HFFc6 (cell line): ENCODE measurements at places on chromosomes 2 and 18.
A peak's percentile ranks its signal among the peaks of the same experiment; 100 is the strongest.

DNA sequence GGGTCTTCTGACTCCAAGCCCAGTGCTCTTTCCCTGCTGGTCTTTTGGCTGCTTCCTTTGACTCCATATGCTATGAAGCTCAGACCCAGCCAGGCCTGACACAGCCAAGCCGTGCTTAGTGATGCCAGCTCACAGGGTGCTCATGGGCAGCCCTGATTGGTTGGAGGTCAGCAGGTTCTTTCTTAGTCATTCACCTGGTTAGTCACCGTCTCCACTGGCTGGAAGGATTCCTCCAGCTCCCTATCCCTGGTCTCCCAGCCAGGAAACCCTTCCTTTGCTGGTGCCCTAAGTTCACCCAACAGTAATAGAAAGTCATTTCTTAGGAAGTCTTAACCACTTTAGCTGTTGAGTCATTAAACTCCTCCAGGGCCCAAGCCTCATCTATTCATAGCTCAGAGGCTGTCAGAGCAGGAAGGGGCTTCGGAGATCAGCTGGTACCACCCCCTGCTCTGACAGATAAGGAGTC, 3.9 kb downstream of the KCNK3 start:
- DNase-seq = peak; percentile 98

DNA sequence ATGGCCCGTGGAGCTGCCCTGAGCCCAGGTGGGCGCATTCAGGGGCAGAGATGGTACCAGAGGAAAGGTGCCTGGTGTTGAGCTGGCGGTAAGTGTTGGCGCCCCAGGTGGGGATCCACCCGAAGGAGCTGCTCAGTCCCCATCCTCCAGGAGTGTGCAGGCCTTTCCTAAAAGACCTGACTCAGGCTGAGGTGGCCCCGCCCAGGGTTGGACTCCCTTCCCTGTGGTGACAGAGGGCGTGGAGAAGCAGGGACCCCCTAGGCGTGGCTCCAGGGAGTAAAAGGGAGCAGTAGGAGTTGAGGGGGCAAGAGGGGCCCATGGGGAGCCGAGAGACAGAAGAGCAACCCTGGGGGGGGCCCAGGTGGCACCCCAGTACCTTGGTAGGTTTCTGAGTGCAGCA, 2.4 kb downstream of the OXER1 start:
- no peak for DNase-seq

DNA sequence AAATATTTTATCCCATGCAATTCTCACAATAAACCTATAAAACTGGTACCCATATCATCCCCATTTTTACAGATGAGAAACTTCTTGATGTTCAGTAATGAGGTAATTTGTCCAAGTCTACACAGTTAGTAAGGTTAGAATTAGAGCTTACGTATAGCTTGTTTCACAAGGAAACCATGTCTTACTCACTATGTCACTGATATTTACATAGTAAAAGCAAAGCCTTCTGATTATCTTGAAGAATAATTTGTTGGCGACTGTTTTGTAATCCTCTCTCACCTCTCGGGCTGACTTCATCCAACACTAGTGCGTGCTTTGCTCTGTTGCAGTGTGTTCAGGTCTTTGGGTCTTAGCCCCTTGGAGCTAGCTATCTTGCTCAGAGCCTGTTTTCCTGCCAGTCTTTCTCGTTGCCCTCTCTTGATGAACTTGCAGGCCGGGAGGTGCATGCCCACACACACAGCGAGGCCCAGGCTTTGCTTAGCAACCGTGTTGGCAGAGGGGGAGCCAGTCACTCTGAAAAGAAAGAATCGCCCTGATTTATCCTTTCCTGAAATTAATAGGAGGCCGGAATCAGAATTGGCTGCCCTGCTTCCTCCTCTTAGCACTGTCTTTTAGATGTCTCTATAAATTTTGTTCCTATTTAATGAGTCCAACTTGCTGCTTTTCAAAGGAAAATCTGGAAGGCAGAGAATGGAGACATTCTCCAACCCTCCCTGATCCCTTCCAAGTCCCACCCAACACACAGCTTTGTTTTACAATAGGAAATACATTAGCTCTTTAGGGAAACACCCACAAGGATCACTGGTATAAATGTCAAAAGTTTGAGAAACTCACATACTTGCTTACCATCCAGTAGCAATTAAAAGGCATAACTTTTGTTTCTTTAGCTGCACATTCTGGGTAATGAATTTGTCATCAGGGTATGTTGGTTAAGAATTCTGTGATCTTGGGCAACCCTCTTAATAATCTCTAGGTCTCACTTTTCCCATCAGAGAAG, 97.6 kb upstream of the SEC11C start:
- no peak for DNase-seq

- no peak for DNase-seq
Observed at GRCh38 chr2:147231607-147232006, 613.2 kb upstream of the ACVR2A start.
